ENCODE measurements at places on chromosomes 12 and 14. TPM values are rescaled to one million over a fixed set of nuclear protein-coding genes. Genes with fewer than 3 reads are reported as not detected.

GRCh38 chr12:92208613-92209121 is 63.0 kb upstream of the BTG1 start:
- DNase-seq = no peak

DNA sequence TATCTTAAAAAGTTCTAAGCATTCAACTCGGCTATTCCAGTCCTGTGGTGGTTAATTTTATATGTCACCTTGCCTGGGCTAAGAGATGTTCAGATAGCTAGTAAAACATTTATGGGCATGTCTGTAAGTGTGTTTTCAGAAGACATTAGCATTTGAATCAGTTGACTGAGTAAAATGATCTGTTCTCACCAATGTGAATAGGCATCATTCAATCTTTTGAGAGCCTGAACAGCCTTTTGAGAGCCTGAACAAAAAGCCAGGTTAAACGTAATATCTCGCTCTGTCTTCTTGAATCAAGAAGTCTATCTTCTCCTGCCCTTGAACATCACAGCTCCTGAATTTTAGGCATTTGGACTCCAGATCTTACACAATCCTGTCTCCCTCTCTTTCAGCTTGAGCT is 1266.1 kb downstream of the LRFN5 start:
- no peak for DNase-seq

DNA sequence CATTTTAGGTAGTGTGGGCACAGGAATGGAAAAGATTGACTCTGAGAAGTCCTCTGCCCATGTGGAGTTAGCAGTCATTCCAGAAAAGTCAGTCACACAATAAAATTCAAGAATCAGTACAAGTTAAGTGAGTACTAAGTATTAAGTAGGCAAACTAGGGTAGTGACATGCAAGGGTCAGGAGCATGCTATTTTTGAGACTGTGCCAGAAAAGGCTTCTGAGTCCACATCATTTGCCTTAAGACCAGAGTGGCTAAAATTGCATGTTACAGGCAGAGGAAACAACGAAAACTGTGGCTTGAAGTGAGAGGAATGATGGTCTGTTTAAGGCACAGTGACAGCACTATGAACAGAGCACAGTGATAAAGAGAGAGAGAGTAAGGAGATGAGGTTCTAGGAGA is 108.9 kb downstream of the SLC6A15 start:
- no peak for DNase-seq

DNA sequence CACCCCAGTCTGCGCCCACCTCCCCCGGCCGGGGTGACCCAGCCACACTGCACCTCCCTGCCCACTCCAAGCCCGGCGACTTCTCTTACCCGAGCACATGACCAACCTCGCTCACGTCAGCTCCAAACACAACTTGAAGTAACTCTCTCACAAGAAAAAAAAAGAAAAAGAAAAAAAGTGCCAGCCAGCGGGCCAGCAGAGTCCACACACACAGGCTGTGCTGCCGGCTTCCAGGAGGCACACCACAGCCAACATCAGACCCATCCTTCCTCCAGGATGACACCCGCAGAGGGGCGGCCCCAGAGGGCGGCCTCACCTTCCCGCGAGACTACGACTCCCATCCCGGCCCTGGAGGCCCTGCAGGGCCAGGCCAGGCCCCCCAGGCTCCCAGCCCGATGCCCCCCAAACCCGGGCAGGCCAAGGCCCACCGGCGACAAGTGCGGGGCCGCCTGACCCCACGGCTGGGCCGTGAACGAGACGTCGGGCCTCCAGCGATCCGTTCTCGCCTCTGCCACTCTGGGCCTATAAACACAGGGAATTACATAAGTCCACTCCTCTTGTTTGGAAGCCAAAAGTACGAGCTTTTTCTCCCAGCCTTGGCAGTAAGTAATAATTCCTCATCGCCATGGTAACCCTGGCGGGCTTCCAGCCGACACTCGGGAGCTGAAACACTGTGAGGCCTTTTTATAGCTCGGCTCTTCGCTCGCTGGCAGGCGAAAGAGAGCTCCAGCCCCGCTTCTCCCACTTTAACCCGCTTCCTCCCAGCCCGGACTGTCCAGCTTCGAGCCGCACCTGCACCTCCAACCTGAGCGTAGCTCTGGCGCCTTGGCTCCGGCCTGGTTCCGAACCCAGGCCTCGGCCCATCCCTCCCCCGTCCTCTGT is 49.1 kb downstream of the NCOR2 start:
- DNase-seq = peak; percentile 56

DNA sequence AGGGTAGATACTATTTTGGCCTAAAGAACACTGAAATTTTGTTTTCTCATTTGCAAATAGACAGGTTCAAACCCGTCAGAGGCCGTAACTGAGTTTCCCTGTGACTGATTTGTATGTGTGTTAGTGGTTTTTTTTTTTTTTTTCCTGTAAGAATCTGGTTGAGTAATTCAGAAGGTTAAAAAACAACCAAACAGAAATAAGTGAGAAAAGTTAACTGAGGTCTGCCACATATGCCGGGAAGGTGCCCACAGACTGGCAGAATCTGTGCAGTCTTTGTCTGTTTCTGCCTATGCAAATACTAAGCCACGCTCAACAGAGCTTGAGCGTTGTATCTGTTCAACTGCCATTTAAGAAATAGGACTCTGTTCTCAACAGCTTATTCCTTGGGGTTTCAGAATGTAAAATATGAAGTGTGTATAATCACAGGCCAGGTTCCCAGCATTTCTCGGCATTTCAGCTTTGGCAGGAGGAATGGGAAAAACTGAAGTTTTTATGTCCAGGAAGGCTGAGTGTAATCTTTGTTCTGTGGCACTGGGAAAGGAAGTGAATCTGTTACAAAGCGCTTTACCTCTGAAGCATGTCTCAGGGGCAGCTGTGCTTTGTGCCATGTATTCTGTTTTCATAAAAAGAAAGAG is 181.9 kb downstream of the PRKCH start:
- no peak for DNase-seq

GRCh38 chr12:76952995-76953394 is 74.2 kb upstream of the CSRP2 start:
- DNase-seq = peak; percentile 27

GRCh38 chr14:25111061-25111601 is 61.2 kb upstream of the STXBP6 start:
- no peak for DNase-seq

- DNase-seq = no peak
Measured at GRCh38 chr12:118611295-118611694, 234.9 kb downstream of the SUDS3 start.

DNA sequence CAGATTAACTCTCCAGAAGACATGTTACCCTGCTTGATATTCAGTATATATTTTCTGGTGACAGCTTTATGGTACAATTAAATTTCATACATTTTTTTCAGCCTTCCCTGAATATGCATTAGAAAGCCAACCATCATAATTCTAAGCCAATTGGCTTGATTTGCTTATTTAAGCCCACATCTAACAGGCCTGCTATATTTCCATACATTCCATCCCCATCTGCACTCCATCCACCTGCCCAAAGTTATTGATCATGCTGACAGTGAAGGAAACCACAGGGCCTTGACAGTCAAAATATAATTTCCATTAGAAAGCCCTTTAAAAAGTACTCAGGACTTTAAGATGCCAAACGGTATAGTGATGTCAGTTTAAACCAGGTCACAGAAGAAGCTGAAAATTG is 164.3 kb downstream of the GXYLT1 start:
- no peak for DNase-seq

DNA sequence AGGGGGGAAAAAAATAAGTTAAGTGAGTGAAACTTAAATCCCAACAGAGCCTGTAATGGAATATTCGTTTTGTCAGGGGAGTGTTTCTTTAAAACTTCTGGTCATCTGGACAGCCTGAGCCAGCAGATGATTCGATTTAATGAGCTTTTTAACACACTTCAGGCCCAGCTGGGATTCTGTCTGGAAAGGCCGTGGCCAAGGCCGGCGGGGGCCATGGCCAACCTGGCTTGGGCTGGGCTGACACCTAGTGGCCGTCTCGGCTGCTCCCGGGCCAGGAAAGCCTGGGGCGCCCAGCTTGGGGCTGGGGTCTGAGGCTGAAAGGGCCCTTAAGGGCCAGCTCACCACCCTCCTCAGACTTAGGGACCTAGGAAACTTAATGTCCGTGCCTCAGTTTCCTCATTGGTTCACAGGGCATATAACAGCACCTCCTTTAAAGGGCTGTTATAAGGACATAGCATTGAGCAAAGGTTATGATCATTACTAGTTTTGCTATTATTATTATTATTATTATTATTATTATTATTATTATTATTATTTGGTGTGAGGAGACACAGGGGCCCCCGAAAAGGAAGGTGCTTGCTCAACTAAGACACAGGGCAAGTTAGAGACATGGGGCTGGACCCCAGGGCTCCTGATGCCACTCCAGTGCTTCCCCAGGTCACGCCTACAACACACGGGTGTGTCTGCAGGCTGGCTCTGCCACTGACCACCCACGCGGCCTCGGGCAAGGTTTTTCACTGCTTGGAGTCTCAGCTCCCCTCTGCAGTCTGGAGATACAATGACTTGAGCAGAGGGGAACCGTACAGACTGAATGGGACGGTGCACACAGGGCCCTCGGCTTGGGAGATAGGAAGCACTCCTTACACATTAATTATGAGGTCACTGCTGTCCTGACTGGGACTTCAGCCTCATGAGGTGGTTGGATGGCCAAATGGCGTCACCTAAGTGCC is 84.0 kb downstream of the SYNE3 start:
- no peak for DNase-seq

DNA sequence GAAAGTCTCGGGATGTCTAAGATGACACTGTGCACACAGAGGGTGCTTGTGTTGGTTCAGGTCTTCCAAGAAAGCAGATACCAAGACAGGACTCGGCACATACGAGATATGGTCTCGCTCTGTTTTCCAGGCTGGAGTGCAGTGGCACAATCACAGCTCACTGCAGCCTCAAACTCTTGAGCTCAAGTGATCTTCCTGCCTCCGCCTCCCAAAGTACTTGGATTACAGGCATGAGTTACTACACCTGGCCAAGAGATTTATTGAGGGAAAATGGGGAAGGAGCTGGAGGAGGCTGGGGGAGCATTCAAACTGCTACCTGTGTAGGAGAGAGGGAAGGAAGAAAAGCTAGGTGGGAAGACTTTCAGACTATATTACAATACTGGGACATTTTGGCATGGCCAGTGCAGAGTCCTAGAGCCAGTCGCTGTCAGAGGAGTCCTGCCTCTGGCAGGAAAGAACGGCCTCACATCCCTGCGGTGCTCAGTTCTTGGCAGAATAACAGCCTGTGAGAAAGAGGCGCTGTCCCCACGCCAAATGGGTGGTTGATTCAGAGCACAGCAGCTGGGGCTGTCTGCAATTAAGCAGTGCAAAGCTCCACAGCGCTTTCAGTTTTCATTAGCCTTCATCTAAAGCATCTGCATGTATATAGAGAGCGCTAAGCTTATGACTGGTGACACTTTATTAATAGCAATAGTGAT is 18.3 kb downstream of the SLC17A8 start:
- DNase-seq = no peak

GRCh38 chr14:45810152-45810872 is 557.3 kb upstream of the MIS18BP1 start:
- DNase-seq = no peak

DNA sequence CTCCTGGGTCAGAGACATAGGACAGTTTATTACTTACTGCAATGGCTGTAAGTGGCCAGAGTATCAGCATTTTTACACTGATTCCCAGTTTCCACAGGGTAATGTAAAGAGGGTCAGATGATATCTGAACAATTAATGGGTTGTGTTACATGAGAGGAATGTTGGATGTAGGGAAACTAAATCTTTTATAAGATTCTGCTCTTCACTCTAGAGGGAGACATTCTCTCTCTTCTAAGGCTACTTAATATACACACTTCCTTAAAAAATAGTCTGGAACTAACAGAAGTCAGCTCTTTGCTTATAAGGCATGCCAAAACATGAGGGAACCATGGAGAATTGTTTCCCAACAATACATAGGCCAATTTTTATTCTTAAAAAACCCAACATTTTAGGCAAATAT is 389.8 kb downstream of the ETNK1 start:
- no peak for DNase-seq

DNA sequence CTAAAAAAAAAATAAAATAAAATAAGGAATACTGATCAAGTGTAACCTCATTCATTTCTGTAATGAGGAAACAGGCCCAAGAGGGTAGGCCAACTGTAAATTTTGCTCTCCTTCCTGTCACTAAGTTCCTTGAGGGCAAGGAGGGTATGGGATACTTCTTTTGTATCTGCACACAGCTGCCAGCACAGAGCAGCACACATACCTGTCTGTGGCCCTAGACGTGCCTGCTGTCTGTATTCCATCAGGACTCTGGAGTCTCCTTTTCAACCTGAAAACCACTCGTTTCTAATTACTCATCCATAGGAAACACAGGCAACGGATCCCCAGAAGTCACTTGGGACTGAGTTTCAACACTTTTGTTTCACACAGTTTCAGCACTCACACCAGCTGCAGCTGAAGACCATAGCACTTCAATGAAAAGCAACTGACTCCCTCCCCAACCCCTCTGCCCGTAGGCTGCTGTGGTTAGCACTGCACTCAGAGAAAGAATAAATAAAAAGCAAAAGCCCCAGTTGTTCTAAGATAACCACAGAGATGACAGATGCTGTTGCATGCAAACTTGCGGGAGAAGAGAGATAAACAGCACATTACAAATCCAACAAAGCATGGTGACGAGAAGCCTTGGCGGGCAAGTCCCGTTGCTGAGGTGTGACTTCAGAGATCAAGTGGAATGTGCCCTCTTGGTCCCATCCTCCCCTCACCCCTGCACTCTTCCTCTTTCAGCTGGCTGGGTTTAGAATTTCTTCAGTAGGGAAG is 24.9 kb downstream of the CRACR2A start:
- no peak for DNase-seq

- DNase-seq = no peak
Measured at GRCh38 chr12:114580306-114580705, 103.7 kb downstream of the TBX3 start.

- DNase-seq = no peak
Measured at GRCh38 chr12:50929831-50930230, 22.5 kb upstream of the HIGD1C start.

DNA sequence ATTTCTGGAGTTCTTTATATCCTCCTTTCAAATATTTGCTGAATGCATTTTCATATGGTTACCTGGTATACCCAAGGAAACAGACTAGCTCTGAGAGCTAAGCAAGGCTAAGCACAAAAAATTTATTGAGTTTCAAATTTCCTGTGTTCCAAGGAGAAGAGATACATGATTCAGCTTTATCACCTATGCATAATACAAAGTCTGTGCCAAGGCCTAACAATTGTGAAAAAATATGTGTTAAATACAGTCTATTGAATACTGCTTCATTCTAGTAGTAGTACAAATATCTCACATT is 103.7 kb upstream of the LGR5 start:
- DNase-seq = no peak

DNA sequence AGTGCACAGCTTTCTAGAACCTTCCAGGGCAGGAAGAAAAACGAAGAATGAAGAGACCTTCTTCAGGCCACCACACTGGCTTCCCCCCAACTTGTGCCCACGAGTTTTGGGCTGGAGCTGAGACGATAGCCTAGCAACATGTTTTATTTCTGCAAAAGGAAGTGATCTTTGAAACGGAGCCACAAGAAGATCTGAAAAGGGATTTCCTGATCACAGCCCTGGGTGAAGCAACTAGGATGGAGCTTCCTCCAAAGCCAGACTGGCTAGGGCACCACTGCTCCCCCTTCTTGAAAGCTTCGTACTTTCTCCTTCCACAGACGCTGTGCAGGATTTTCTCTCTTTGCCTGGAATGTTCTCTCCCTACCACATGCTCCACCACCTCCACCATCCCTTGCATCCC is 418.3 kb downstream of the MED13L start:
- no peak for DNase-seq

The SLCO1C1 gene
- not detected for total RNA-seq

The TAS2R10 gene
- total RNA-seq = 0.81 TPM

The OLR1 gene
- 0.12 TPM for total RNA-seq

The HOTAIR gene
- total RNA-seq = 0.25 TPM

The CLEC9A gene
- total RNA-seq = not detected

The IAPP gene
- total RNA-seq = not detected

The CMA1 gene
- total RNA-seq = not detected

The CLEC6A gene
- total RNA-seq = not detected

The ACVRL1 gene
- 2.5 TPM for total RNA-seq
